T-helper 1 cell (primary cell): ENCODE measurements at places on chromosomes 1 and 21.

DNA sequence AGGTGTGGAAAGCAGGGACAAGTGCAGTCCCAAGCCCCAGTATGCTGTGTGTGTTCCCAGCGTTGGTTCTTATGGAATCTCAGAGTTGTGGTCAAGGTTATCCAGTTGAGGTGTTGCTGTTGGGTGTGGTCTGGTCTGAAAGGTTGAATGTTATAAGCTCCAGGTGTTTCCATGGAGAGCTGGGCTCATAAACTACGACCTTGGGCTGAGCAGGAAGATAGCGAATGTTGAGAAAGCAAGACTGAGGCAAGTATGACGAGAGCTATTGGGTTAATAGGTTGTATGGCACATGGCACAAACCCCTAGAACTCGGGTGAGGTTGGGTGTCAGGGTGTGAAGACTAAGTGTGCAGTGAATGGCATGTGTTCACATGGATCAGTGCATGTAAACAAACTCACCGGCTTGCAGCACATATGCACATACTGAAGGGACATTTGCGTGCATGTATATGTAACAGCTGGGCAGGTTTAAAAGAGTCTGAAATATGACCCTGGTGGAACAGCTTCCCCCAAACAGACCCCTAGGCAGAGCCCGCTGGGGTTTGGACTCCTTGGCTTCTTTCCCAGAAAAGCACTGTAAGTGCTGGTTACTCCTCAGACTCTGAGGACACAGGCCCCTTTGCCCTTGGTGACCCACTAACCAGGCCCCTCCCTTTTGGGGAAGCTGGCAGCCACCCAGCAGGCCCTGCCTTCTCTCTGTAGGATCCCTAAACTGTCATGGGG lies 117.5 kb downstream of the NAV1 start:
- DNase-seq, result no peak

GRCh38 chr1:153397924-153398651 lies 7.2 kb upstream of the S100A8 start:
- DNase-seq, result no peak

DNA sequence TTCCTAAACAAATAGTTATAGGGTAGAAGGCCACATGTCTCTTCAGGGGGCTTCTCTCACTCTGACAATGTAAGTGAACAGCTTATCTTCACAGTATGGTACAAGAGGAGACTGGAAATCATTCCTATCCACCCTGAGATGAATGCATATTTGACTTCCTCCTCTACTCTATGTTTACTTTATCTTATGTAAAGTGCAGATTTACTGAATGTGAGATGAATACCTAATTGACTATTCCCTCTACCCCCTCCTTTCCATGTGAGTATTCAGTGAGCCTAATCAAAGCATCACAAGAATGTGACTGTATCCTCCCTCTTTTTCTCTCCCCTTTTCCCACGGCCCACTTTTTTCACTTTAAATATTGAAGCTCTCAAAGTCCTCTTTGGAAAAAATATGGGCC lies 132.5 kb downstream of the BACH1 start:
- no peak for DNase-seq

DNA sequence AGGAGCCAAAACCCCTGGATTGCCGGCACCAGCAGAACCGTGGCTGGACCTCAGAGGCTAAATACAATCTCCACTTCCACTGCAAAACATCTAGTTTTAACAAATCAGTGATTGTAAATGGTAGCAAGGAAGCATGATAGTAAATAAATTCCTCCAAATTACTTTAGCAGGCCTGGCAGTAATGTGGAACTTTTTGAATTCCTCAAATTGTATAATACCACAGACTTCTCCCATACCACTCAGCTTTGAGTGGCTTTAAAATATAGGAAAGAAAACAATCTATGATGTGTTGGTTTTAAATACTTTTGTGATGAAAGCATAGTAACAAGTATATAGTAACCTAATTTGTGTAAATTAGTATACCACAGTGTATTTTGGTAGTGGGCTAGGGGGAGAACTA lies 34.1 kb downstream of the NIBAN1 start:
- no peak for DNase-seq

- no peak for DNase-seq
Observed at GRCh38 chr21:42010507-42011495, 641 bp upstream of the ZBTB21 start.

DNA sequence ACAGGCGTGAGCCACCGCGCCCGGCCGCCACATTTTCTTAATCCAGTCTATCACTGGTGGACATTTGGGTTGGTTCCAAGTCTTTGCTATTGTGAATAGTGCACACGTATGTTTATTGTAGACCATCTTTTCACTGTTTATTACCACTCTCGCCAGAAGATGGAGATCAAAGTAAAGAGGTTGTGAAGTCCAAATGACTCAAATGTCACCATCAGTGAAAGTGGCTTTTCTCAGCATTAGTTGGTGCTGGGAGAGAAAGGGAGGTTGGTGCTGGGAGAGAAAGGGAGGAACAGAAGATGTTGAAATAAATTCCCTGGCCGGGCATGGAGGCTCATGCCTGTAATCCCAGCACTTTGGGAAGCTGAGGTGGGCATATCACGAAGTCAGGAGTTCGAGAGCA lies 10.4 kb upstream of the UHMK1 start:
- DNase-seq, result no peak
